ENCODE measurements at places on chromosomes 1 and 21. TPM values are rescaled to one million over a fixed set of nuclear protein-coding genes. Genes with fewer than 3 reads are reported as not detected.

PAQR6 gene
- 0.19 TPM for total RNA-seq

SAMD11 gene
- 4.5 TPM for total RNA-seq

TEX50 gene
- not detected for total RNA-seq

INAVA gene
- under 0.01 TPM for total RNA-seq

CR1L gene
- not detected for total RNA-seq

PGLYRP3 gene
- total RNA-seq, result not detected

AIM2 gene
- not detected for total RNA-seq

TARBP1 gene
- total RNA-seq, result 23.7 TPM
